Endothelial cell (in vitro differentiated cells): ENCODE measurements at places on chromosomes 4 and X. TPM values are rescaled to one million over a fixed set of nuclear protein-coding genes. Genes with fewer than 3 reads are reported as not detected.

DNA sequence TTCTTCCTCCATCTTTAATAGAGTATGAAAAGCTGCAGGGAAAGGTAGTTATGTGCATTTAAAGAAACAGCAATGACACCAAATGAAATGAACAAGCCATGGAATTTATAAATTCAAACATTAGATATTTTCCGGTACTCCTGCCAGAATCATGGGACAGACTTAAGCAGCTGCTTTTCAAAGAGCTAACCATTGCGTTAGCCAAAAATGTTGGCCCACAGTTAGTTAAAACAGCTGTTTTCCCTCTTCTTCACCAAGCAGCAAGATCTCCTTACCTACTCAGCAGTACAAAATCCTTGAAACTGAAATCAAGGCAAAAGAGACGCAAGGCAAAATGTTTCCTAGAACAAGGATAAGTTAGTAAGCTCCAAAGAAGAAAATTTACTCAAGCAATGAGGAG lies 64.0 kb downstream of the MANBA start:
- DNase-seq, result no peak
- no peaks in the 10 kb centered on the region for H3K27me3 ChIP-seq
- no peak overlapping the region for H3K4me3 ChIP-seq
- no peak overlapping the region for H3K27ac ChIP-seq
- H3K4me1 ChIP-seq, result no peaks in the 10 kb centered on the region
- H3K36me3 ChIP-seq, result no peaks in the 10 kb centered on the region

- peaks cover 5% of the 10 kb centered on the region for H3K27me3 ChIP-seq
- no peaks in the 10 kb centered on the region for H3K4me1 ChIP-seq
- H3K27ac ChIP-seq, result no peak overlapping the region
- H3K4me3 ChIP-seq, result no peak overlapping the region
- no peak for DNase-seq
- H3K36me3 ChIP-seq, result no peaks in the 10 kb centered on the region
Observed at GRCh38 chr4:85187106-85187505, 220.6 kb upstream of the WDFY3 start.

DNA sequence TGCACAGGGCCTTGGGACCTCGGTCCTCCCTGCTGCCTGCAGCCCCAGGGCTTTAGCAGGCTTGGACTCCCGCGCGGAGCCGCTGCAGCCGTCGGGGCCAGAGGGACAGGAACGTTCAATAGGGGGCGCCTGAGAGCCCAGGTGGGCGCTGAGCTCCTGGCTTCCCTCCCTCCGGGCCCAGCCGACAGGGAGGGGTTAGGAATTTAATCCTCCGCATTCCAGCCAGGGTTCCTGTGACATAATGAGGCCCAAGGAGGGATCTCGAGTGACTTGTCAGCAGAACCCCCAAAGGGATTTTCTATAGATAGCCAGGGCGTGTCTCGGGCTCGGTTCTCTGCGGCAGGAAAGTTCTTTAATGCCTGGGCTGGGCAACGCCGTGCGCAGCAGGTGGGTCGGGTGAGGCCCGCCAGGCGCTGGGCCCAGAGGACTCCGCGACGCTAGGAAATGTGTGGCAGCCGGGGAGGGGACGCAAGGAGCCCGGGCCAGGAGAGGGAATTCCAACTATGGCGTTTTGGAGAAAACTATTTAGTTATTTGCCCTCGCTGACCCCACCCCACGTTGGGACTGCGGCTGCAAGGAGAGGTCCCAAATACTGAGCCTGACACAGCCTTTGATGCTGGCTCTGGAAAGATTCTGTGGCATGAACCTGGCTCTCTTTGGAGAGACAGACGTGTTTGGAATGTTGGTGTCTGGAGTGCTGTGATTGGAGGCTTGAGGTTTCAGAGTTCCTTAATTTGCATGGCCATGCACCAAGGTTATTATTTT lies 285.2 kb upstream of the GATB start:
- no peaks in the 10 kb centered on the region for H3K36me3 ChIP-seq
- peaks cover 1% of the 10 kb centered on the region for H3K27me3 ChIP-seq
- H3K4me1 ChIP-seq, result peaks cover 10% of the 10 kb centered on the region
- no peak overlapping the region for H3K4me3 ChIP-seq
- H3K27ac ChIP-seq, result no peak overlapping the region

DNA sequence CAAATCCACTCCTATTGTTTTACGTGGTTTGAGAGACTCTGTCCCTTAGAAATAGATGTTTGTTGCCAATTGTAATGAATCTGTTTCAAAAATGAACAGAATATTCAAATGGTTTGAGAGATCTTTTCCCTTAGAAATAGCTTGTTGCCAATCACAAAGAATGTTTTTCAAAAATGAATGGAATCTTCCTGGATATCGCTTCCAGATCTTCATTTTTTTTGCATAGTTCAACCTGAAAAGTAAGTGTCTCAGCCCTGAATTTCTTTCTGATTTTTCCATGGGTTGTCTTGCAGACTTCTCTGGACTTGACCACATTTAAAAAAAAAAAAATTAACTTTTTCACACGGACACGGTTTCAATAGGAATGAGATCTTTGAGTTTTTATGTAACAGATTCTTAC lies 22.7 kb downstream of the SHOX start:
- no peak overlapping the region for H3K4me3 ChIP-seq
- no peak overlapping the region for H3K27ac ChIP-seq
- peaks cover 16% of the 10 kb centered on the region for H3K36me3 ChIP-seq
- DNase-seq, result no peak

DNA sequence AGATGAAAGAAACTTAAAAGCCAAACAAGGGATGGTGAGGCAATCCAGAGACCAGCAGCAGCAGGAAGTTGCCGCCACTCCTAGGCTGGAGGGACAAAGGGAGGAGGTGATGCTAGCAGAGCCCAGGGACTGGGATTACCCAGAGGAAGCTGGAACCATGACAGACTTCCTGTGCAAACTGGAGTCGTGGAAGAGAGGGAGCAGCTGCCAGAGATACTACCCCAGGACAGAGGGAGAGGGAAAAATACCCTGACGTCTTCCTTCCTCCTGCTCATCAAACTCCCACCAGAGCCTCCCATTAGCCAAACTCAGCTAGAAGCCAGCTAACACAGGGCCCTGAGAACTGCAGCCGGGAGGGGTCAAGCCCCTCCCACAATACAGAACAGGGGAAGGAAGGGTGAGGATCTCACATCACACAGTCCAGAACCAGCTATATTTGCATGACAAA lies 101.2 kb upstream of the KLF3 start:
- H3K27ac ChIP-seq, result peak overlapping the region; percentile 96
- H3K4me3 ChIP-seq, result no peak overlapping the region
- DNase-seq, result peak; percentile 39

DNA sequence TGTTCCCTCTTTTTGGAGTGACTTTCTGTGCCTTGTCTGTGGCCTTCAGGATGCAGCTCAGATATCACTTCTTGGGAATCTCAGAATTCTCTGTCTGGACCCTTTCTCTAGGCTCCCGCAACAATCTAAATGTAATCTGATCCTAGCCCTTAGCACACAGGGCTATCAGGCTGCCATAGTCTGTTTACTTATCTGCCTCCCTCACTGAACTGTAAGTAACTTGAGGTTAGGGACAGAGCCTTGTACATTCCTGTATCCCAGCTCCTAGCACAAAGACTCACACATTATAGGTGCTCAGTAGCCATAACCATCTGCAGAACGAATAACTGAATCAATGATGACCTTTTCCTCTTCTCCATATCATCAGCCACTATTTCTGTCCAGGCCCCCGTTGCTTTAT lies 69.5 kb downstream of the RTL9 start:
- H3K4me3 ChIP-seq, result no peak overlapping the region
- no peaks in the 10 kb centered on the region for H3K36me3 ChIP-seq
- no peak overlapping the region for H3K27ac ChIP-seq

DNA sequence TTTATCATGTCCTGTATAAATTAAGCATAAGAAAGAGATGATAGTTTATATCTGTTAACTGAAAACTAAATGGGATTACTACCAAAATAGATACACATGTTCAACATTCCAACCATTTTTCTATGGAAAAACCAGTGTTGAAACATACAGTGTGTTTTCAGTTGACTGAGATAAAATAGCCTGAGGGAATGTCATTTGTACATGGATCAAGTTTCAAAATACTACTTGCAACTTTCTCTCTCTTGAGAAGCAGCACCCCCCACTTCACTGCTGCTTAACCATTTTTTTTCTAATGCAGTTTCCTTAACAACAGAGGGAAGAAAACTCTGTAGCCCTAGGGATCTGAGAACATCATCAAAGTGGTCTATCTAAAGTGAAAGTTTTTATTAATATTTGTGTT lies 70.8 kb downstream of the NPNT start:
- no peak overlapping the region for H3K4me3 ChIP-seq
- peaks cover 3% of the 10 kb centered on the region for H3K27me3 ChIP-seq
- DNase-seq, result no peak
- H3K4me1 ChIP-seq, result peaks cover 18% of the 10 kb centered on the region

TCEAL5 gene
- 3.0 TPM for total RNA-seq

DMRTC1 gene
- 0.38 TPM for total RNA-seq

DNA sequence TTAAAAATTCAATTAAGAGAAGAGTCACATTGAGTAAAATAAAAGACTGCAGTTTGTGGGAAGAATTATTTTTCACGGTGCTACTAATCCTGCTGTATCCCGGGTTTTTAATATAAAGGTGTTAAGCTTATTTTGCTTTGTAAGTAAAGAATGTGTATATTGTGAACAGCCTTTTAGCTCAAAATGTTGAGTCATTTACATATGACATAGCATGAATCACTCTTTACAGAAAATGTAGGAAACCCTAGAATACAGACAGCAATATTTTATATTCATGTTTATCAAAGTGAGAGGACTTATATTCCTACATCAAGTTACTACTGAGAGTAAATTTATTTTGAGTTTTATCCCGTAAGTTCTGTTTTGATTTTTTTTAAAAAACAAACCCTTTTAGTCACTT lies 39.7 kb downstream of the IRS4 start:
- H3K4me1 ChIP-seq, result peaks cover 3% of the 10 kb centered on the region
- no peak for DNase-seq
- H3K27me3 ChIP-seq, result no peaks in the 10 kb centered on the region
- H3K4me3 ChIP-seq, result no peak overlapping the region
- H3K36me3 ChIP-seq, result no peaks in the 10 kb centered on the region

SHROOM4 gene
- total RNA-seq, result 35.8 TPM

GRCh38 chr4:160182727-160183126 lies 1079.8 kb downstream of the RAPGEF2 start:
- peaks cover 2% of the 10 kb centered on the region for H3K27me3 ChIP-seq
- no peaks in the 10 kb centered on the region for H3K4me1 ChIP-seq
- no peaks in the 10 kb centered on the region for H3K36me3 ChIP-seq
- no peak overlapping the region for H3K4me3 ChIP-seq
- DNase-seq, result no peak

DNA sequence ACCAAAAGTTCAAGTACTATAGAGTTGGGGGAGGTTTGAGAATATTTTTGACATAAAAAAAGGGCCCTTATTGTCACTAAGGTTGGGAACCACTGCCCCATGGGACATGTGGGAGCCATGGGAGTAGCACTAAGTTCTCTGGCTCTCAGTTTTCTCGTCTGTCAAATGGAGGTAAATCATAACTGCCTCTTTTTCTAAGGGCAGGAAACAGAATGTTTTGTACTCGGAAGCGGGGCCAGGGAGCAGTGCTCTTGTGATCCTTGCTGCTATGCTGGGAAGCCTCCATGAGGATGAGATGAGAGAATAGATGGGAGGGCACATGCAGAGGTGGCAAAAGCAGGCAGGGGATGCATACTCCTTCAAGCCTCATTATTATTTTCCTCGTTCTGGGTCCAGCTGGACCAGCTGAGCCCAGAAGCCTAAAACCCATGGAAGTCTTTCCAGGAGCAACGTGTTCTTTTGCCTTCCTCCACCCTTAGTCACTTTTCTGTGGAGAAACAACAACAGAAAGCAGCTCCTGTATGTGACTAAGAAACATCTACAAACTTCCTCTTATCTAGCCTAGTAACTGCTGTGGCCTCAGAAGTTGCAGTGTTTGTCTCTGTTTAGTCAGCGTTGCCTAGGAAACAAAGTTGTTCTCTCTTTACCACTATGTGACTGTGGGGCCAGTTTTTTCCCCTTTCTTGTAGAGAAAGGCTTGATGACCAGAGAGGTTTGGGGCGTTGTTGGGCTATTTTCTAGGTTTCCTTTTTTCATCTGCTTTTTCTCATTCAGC lies 64.8 kb downstream of the TSC22D3 start:
- H3K27ac ChIP-seq, result peak overlapping the region; percentile 96
- H3K36me3 ChIP-seq, result peaks cover 4% of the 10 kb centered on the region

- peaks cover 4% of the 10 kb centered on the region for H3K36me3 ChIP-seq
- no peak overlapping the region for H3K27ac ChIP-seq
- DNase-seq, result no peak
- peaks cover 5% of the 10 kb centered on the region for H3K27me3 ChIP-seq
- H3K4me3 ChIP-seq, result no peak overlapping the region
- peaks cover 52% of the 10 kb centered on the region for H3K4me1 ChIP-seq
Observed at GRCh38 chrX:40091691-40092421, 5.9 kb downstream of the BCOR start.

- no peaks in the 10 kb centered on the region for H3K36me3 ChIP-seq
- H3K4me1 ChIP-seq, result peaks cover 10% of the 10 kb centered on the region
- H3K27me3 ChIP-seq, result no peaks in the 10 kb centered on the region
- H3K4me3 ChIP-seq, result no peak overlapping the region
Observed at GRCh38 chr4:68373513-68373912, 23.6 kb upstream of the YTHDC1 start.

- no peaks in the 10 kb centered on the region for H3K36me3 ChIP-seq
- H3K4me1 ChIP-seq, result peaks cover 51% of the 10 kb centered on the region
- no peaks in the 10 kb centered on the region for H3K27me3 ChIP-seq
- DNase-seq, result no peak
- no peak overlapping the region for H3K27ac ChIP-seq
Observed at GRCh38 chr4:151318307-151319006, 6.9 kb downstream of the SH3D19 start.

DNA sequence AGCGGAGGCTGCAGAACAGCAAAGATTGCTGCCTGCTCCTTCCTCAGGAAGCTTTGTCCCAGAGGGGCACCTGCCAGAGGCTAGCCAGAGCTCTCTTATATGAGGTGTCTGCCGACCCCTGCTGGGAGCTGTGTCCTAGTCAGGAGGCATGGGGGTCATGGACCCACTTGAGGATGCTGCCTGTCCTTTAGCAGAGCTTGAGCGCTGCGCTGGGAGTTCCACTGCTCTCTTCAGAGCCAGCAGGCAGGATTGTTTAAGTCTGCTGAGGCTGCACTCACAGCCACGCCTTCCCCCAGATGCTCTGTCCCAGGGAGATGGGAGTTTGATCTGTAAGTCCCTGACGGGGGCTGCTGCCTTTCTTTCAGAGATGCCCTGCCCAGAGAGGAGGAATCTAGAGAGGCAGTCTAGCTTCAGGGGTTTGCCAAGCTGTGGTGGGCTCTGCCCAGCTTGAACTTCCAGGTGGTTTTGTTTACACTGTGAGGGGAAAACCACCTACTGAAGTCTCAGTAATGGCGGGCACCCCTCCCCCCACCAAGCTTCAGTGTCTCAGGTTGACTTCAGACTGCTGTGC lies 10.9 kb downstream of the DCK start:
- H3K27ac ChIP-seq, result no peak overlapping the region
- DNase-seq, result peak; percentile 23
- no peaks in the 10 kb centered on the region for H3K27me3 ChIP-seq
- H3K4me1 ChIP-seq, result peaks cover 19% of the 10 kb centered on the region
- H3K36me3 ChIP-seq, result peaks cover 41% of the 10 kb centered on the region

DNA sequence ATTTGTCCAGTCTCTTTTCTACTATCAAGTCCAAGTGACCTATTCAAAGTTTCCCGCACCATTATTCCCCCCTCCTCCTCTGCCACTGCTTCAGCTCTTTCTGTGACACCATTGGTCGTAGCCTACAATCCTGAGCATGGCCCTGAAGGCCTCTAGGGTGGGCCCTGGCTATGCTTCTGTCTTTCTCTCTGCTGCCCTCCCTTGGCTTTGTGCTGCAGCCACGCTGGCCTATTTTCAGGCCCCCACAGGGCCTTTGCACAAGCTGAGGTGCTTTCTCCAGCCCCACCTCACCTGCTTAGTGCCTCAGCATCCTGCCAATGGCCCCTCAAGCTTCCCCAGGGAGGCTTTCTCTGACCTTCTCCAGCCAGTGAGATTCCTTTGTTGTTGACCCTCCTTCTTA lies 156.5 kb downstream of the NHS start:
- H3K4me1 ChIP-seq, result peaks cover 10% of the 10 kb centered on the region
- peaks cover 3% of the 10 kb centered on the region for H3K27me3 ChIP-seq
- H3K36me3 ChIP-seq, result no peaks in the 10 kb centered on the region
- no peak for DNase-seq

GAK gene
- total RNA-seq, result 112 TPM
